ENCODE measurements at places on chromosomes 5 and 9. TPM values are rescaled to one million over a fixed set of nuclear protein-coding genes. Genes with fewer than 3 reads are reported as not detected.

Gene TSSK1B
- total RNA-seq, result not detected

Gene HTR1A
- not detected for total RNA-seq

Gene MTX3
- total RNA-seq, result 6.7 TPM

Gene F2RL1
- 59.5 TPM for total RNA-seq

Gene IFNA13
- not detected for total RNA-seq

Gene LRRC19
- total RNA-seq, result not detected

Gene ADRB2
- total RNA-seq, result 1.2 TPM

Gene CLIC3
- 0.64 TPM for total RNA-seq

Gene RXRA
- 12.8 TPM for total RNA-seq

Gene ZNF883
- 3.6 TPM for total RNA-seq

Gene TMEM215
- total RNA-seq, result not detected

Gene ANKRD33B
- total RNA-seq, result 1.3 TPM

Gene PCDHAC2
- total RNA-seq, result 1.5 TPM

Gene MYOT
- not detected for total RNA-seq

Gene CDH10
- 2.5 TPM for total RNA-seq

Gene PTGS1
- 0.74 TPM for total RNA-seq

Gene CFAP157
- total RNA-seq, result not detected

Gene FAM151B
- total RNA-seq, result 2.4 TPM

Gene ECSCR
- total RNA-seq, result not detected

Gene RLN1
- not detected for total RNA-seq

Gene NRG2
- total RNA-seq, result 0.14 TPM

Gene UGT3A1
- not detected for total RNA-seq

Gene JAKMIP2
- total RNA-seq, result 8.4 TPM

Gene C9orf50
- not detected for total RNA-seq

Gene FRMPD1
- not detected for total RNA-seq

Gene FREM1
- total RNA-seq, result 0.06 TPM

Gene IFNK
- total RNA-seq, result not detected

Gene KIAA1191
- total RNA-seq, result 83.8 TPM

Measured in H4 (cell line).